ENCODE measurements at places on chromosomes 12 and 14.
A peak's percentile ranks its signal among the peaks of the same experiment; 100 is the strongest.

DNA sequence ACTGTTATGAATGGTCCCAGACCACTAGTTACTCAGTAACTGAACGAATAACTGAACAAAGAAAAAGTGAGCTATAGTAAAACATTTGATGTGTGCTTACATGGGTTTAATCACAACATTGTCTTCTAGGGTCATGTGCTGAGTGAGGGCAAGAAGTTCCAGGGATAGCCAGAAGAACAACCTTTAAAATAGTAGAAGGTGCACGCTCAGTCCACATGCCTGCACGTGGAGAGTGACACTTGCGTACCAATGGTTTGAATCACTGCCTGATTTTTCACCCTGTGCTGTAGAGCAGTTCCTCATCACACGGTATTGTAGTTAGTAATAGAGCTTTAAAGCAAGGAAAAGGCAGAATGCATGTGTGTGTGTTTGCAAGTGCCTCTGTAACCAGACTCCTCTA, 224.2 kb downstream of the EGLN3 start:
- DNase-seq, result no peak

DNA sequence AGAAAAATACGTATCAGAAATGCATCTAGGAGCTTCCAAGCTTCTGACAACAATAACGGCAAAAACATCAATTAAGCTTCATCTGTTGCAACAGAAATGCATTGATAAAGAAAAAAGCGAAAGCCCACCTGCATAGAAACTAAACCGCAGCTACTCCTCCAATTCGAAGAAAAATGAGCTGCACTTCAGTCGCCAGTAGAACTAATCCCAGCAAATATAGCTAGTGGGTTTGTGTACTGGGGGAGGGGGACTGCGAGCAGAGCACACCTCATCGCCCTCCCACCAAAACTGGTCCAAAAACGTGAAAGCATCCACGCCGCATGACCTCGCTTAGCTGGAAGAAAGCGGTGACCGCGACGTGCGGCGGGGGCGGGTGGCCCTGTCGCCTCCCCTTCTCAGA, 1.2 kb downstream of the SLC35F4 start:
- DNase-seq, result no peak

GRCh38 chr12:45745861-45746277, 16.4 kb downstream of the ARID2 start:
- peak; percentile 33 for DNase-seq

DNA sequence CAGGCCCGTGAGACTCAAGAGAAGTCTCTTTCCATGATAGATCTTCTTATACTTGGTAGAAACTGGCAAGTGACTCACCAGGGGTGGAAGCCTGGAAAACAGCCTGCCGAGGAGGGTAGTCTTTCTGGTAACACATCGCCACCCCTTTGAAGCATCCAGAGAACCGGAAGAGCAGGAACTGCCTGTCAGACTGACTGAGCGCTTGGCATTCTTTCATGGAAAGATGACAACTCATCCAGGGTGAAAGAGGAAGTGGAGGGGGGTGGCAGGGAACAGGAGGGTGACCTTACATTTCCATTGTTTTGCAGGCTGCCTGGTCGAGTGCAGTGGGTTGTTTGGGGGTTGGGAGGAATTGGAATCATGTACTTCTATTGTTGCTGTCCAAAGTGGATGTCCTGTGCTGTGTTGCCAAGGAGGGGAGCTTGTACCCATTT, 34.5 kb downstream of the PRKCH start:
- peak; percentile 80 for DNase-seq

GRCh38 chr14:31024010-31024480, 1.4 kb upstream of the AP4S1 start:
- DNase-seq, result no peak

DNA sequence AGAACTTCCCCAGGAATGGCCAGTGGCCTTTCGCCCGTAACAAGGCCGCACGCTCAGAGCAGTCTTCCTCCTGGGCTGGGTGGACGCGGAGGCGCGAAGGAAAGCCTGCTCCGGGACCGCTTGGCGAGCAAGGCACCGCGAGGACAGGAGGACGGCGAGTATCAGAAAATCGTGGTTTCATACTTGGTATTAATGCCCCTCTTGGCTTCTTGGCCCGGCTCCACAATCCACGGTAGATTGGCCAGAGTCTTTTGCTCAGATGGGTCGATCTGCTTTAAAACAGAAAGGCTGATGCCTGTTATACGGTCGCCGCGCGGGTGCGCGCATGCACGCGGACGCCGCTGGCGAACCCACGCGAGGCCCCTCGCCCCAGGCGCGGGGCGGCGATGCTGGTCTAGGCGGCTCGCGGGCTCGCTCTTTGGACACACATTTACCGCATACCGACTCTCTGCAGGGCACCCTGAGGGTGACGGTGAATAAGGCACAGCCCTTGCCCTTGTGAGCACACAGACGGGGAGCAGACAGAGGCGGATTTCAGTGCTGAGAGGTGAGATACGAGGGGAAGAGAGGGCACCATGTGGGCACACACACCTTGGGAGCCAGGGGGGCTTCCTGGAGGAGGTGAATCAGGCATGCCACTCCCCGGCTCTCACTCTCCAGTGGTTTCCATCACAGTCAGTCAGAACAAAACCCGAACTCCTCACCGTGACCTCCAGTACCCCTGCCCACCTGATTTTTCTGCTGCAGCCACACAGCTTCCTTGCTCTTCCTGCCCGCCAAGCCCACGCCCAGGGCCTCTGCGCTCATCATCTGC, 100.7 kb downstream of the APAF1 start:
- no peak for DNase-seq

GRCh38 chr12:116278279-116278626, 760 bp upstream of the MED13L start:
- DNase-seq, result no peak

DNA sequence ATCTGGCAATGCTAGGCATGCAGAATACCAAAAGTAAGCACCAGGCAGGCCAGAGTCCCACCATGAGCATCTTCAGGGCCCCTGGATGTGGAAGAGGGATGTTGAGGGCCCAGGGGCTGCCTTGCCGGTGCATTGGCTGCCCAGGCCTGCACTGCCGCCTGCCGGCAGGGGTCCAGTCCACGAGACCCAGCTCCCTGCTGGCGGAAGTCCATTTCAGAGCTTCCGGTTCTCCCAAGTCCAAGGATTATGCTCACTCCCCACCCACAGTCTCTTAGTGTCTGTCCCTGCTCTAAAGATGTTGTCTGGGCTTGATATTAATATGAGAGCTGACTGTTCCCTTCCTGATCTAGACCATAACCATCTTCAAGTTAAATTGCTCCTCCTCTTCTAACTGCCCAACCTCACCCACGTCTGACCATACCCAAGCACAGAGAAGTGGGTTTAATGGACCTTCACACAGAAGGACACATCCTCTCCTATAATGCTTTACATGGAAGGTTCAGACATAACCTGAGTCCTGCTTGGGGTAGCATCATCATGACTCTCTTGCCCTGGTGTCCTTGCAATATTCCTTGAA, 117.4 kb downstream of the DAD1 start:
- DNase-seq, result peak; percentile 59

- no peak for DNase-seq
Measured at GRCh38 chr14:35932136-35932535, 106.0 kb downstream of the BRMS1L start.

DNA sequence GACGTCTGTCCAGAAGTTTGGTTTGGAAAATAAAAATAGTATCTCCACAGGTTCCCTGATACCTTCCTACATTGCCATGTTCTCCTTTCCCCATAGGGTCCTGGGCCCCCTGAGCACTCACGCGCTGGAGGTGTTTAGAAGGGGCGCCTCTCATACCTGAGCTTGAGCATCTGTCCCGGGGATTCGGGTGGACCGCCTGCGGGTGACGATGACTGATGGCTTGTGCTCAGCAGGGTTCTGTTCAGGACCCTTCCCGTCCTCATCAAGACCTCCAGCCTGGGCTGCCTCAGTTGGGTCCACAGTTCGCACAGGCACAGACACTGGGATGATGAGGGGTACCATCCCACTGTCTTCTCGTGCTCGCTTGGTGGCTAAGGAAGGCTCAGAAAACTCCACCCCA, 22.7 kb upstream of the PNMA1 start:
- DNase-seq, result no peak

DNA sequence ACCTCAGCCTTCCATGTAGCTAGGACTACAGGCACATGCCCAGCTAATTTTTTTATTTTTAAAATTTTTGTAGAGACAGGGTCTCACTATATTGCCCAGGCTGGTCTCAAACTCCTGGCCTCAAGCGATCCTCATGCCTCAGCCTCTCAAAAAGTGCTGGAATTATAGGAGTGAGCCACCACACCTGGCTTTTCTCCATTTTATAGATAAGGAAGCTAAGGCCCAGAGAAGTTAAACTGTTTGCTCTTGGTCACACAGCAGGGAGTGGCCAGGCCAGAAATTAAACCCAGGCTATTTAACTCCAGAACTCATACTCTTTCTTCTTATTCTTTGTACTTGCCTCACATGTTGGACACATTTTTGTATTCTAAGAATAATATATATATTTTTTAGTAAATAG, 16.5 kb downstream of the UBE3B start:
- no peak for DNase-seq

GRCh38 chr12:79560225-79560889, 130.4 kb downstream of the PAWR start:
- DNase-seq, result no peak

- peak; percentile 20 for DNase-seq
Measured at GRCh38 chr14:28300356-28300755, 466.2 kb upstream of the FOXG1 start.

DNA sequence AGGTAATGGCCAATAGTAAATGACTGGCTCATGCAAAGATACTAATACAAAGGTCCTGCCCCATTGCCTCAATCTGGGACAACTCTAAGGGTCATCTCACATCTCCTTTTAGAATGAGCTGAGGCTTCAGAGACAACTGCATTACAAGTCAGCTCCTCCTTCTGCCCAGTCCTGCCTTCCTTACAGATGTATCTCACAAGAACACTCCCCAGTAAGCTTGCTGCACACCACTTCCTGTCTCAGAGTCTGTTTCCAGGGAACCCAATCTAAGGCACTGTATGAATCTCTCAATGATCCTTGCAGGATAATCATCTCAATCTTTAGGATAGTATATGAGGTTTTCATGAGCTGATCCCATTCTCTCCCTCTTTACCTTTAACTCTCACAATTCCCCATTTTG, 57.8 kb upstream of the ZDHHC17 start:
- DNase-seq, result no peak

DNA sequence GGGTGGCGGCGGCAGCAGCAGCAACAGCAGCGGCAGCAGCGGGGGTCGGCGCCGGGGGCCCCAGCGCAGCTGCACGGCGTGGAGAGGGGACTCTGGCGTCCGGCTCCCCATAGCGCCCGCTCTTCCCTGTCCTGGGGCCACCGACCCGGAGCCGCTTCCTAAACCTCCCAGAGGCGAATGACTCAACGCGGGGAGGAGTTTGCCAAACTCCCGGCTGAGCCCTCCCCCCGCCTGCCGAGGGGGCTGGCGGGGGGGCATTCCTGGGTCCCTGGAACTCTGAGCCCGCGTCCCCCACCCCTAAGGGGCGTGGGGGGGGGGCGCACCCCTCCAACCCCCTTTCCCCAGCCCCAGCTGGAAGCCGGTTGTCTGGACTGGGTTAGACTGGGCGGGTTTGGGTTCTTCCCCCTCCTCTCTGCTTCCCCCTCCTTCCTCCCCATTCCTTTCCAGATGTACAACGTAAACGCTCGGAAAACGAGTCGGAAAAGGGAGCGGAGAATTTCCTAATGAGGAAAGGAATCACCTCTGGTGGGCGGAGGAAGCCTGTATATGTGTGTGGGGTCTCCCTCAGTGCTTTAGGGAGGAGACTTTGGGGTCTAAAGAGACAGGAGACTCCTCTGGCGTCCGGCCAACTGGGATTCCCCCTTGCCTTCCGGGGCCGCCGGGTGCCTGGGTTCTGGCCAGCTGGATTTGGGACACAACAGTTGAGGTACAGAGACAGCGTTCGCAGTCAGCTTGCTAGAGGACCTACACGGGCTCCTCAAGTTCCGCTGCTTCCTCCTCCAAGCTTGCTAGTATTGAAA, at the start of gene ITGA5:
Gene ITGA5 (minus strand): TSS at position 179 of the 800 bp plus-strand sequence. CDS start 68 bp downstream, at position 111.
- peak; percentile 84 for DNase-seq

- DNase-seq, result no peak
Measured at GRCh38 chr12:123083661-123084571, 67.0 kb downstream of the PITPNM2 start.

GRCh38 chr12:101302741-101303140, 22.8 kb downstream of the UTP20 start:
- DNase-seq, result no peak

- no peak for DNase-seq
Measured at GRCh38 chr14:90905531-90905930, 89.3 kb upstream of the TTC7B start.

GRCh38 chr14:52934762-52935161, 16.1 kb downstream of the FERMT2 start:
- DNase-seq, result no peak

- no peak for DNase-seq
Measured at GRCh38 chr12:29844667-29845066, 60.9 kb upstream of the TMTC1 start.

DNA sequence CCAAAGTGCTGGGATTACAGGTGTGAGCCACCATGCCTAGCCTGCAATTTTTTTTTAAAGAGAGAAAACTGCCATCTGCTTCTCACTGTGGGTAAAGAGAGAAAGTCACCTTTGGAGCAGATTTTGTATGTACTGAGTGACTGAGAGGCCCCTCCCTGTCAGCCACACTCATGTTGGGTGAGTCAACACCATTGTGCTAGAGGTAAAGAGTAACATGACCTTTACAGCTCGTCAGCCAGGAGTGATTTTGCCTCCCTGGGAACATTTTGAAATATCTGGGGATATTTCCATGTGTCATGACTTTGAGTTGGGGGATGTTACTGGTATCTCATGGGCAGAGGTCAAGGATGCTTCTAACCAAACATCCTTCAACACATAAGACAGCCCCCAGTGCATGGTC, 115.2 kb downstream of the KSR2 start:
- DNase-seq, result no peak

DNA sequence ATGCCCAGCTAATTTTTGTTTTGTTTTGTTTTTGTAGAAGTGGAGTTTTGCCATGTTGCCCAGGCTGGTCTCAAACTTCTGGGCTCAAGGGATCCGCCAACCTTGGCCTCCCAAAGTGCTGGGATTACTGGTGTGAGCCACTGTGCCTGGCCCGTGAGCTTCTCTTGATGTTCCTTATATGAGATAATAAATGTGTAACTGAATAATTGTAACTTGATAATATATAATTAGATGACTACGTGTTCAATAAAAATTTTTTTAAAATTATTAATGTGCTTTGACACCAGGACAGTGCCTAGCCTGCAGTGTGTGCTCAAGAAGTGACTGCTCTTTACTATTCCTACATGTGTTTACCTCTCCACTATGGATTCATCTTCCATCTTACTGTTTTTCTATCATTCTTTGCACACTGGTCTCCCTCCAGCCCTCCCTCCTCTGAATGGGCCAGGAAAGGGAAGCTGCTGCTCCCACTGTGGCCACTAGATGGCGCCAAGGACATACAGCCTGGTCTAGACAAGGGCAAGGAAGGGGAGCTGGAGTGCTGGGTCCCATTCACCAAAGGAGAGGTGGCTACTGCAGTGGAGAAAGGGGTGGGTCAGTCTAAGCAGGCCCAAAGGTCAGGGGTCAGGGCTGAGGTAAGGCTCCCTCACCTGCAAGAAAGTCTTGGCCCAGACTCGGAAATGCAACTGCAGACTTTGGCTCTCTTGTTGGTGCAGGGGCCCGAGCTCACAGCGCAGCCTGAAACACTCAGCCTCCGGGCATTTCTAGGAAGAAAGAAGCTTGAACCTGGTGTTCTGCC, 14.7 kb upstream of the ZNF385A start:
- peak; percentile 84 for DNase-seq
